ENCODE measurements at places on chromosomes 5 and 9.

DNA sequence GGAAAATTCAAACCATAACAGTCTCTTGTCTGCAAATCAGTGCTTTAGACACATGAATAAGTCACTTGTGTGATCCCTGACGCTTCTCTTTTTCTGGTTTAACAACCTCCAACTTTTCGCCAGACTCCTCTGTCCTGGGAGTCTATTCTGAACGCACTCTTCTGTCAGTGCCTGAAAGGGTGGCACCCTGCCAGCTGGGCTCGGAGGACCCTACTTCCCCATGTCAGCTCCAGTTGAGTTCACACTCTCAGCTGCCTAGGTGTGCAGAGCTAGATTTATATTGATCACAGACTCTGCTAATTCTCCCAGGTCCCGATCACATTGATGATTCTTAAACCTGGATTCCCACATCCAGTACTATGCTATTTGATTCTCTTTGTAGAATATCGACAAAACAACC, 649.1 kb downstream of the BNC2 start:
- DNase-seq = no peak

- DNase-seq = no peak
Measured at GRCh38 chr9:37678789-37679273, 28.1 kb downstream of the FRMPD1 start.

GRCh38 chr5:134245101-134245604, 19.3 kb upstream of the PPP2CA start:
- DNase-seq = no peak

- DNase-seq = no peak
Measured at GRCh38 chr5:119678351-119679028, 49.1 kb downstream of the FAM170A start.

DNA sequence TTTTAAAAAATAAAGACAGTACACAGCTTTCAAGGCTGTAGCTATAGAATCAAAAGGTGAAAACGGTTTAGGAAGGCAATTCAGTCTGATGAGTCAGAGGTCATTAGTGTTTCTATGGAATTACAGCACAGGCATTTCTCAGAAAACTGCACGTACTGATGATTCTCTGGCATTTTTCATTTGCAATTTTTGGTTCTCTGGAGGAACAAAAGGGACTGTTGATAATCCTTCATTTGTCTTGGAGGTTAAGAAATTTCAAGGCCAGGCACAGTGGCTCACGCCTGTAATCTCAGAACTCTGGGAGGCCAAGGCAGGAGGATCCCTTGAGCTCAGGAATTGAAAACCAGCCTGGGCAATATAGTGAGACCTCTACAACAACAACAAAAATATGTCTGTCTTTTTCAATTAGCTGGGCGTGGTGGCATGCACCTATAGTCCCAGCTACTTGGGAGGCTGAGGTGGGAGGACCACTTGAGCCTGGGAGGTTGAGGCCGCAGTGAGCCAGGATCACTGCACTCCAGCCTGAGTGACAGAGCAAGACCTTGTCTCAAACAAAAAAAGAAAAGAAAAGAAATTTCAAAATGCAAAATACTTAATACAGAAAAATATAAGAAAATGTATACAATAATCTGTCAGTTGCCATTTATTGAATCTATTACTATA, 27.3 kb downstream of the NR6A1 start:
- no peak for DNase-seq

DNA sequence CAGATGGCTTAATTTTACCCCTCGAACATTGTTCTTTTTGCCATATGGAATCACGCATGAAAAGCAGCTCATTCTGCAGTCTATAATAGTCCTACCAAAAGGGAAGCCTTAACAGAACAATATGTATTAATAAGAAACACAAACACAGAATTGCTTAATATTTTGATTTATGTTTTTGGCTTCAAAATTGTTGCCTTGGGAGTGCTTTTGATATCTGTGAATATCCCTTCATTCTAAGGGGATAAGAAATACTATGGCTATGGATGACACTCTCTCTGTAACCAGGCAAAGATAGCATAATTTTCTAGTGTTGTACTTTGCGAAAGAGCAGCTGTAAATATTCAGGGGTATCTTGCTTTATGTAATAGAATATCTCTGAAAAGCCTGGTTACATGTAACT, 26.3 kb upstream of the CFAP95 start:
- DNase-seq = no peak

- no peak for DNase-seq
Measured at GRCh38 chr5:43785198-43785597, 182.2 kb downstream of the NNT start.

DNA sequence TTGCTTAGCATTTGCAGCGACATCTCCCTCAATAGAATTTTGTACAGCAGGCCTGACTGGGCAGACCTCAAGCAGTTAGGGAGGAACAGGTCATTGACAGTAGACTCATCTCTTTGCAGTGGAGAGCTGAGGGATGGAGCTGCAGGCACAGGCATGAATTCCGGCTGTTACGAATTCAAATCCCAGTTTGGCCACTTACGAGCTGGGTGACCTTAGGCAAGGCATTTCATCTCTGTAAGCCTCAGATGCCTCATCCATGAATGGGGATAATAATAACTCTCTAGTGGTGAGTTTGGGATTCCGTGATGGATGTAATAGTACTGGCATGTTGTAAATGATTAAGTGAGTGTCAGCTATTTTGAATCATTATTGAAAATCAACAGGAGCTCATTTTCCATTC, 195.3 kb downstream of the SEMA6A start:
- no peak for DNase-seq

- no peak for DNase-seq
Measured at GRCh38 chr9:97293818-97294217, 13.6 kb upstream of the CCDC180 start.

- no peak for DNase-seq
Measured at GRCh38 chr5:32504989-32505596, 60.6 kb upstream of the ZFR start.

GRCh38 chr9:137021979-137022661, 5.9 kb downstream of the ABCA2 start:
- DNase-seq = peak; percentile 51

- DNase-seq = no peak
Measured at GRCh38 chr5:10702040-10702629, 58.9 kb downstream of the DAP start.

DNA sequence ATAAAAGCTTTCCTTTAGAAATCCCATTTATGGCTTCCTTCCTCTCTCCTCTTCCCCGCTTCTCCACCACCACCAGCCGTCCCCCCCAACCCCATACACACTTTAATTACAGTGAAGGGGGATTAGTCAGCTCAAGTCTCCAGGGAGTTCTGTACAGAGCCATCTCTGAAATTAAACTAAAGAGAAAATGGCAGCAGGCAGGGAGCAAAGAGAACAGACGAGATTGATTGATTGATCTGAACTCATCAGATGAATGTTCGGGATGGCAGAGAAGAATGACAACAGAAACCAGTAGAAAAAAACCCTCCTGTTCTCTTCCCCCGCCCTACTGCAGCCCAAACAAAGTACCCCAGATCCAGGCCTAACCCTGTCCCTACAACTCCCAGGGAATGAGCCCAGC, 241.7 kb upstream of the PANK3 start:
- DNase-seq = no peak

DNA sequence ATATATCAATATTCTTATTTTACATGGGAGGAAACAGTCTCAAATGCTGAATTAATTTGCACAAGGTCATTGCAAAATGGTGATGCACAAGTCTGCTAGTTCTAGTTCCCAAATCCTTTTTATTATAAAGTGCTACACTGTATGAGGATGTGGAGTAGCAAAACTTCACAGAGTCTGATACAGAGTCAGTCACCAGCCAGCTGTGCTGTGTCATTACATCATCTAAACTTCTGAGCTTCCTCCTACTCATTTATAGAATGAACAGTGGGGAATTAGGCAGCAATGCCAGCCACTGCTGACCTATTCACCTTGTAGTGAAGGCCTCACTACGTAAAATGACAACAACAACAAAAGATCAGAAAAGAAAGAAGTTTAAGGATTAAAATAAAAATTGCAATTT, 357.8 kb downstream of the TMEM167A start:
- no peak for DNase-seq

DNA sequence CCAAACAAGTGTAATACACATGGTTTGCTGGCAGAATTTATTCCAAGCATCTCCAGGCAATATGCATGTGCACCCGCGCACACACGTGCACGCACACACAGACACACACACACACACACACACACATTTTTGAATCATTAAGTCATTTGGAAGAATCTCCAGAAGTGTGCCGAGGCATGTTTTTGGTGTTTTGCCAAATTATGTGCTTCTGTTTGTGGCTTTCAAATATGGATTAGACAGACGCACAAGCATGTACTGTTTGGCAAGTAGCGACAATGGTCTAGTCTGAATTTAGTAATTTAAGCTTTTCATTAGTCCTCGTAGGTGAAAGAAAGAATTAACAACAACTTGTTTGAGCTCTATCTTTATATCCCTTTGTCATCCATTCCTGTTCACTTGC, 36.7 kb downstream of the NFIB start:
- no peak for DNase-seq

DNA sequence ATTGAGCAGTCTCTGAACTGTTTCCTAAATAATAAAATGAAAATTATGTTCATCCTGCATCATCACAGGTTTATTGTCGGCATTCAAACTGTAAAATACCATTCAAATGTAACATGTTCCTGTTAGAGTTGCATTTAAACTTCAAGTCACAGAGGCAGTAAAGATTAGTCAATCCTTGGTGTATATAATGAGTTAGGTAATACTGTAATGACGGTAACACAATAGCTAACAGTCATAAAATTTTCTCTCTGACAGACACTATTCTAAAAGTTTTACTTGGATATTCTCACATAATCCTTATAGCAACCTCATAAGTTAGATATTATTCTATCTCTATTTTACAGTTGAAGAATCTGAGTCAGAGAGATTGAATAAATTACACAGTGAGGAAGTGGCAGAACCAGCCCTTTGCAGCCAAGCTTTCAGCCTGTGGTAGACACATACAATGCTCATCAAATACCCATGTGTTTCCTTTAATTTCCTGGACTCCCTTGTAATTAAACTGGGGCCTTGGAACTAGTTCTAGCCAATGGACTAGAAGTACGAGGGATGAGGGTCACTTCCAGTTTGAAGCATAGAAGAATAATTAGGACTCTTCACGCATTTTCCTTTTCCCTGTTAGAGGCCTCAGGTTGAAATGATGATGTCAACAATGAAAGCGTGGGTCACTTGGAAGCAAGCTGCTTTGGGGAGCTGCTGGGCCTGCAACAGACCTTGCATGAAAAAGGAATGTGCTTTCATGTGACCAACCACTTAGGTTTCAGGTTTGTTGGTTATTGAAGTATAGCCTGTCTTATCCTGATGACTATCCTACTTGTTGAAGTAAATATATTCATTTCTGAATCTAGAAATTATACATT, 12.3 kb upstream of the CAST start:
- DNase-seq = no peak

DNA sequence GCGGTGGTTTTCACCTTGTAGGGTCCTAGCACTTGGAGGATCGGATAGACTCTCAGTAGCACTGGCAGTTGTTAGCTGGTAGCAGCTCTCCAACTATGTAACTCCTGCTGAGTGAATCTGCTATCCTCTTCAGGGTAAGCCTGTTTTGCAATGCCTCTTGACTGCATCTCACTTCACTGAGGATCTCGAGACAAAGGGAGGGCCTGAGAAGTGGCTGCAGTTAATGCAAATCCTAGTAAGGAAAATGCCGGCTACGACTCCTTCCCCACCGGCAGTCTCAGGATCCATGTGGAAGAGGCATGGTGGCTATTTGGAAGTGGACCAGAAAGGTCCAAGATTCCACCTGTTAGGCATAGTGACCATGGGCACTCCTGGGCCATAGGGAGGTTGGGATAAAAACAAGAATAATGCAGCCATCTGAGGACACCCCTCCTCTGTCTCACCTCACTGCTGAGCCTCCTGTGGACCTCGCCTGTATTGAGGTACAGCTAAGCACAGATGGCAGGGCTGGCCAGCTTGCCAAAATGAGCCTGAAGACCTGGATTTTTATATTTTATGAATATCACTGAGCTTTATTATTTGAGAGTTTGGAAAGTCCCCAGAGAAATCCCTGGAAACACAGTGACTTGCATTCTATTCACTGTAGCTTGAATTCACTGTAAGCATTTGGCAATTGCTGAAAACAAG, 146.0 kb downstream of the LIFR start:
- no peak for DNase-seq

- no peak for DNase-seq
Measured at GRCh38 chr9:27835746-27836145, 262.5 kb upstream of the C9orf72 start.

- peak; percentile 11 for DNase-seq
Measured at GRCh38 chr5:126339215-126339805, 83.9 kb upstream of the GRAMD2B start.

GRCh38 chr5:137604348-137605095, 105.4 kb upstream of the SPOCK1 start:
- DNase-seq = no peak

DNA sequence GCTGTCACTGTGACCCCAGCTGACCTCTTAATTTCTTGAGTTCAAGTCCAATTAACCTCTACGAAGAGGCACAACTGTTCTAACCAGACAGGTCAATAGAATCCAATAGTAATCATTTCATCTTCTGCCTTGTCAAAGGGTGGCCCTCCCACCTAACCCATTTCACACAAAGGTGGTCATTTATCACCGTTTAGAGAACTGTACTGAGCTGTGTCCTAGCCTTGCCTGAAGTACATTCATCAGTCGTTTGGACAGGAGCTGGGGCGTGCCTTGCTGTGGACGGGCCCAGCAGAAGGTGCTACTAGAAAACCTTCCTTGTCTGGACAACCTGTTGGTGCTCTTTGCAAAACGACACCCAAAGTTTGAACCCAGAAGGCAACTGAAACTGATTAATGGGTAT, 605.4 kb downstream of the ISL1 start:
- no peak for DNase-seq

GRCh38 chr5:141832131-141832530, 46.1 kb downstream of the PCDH1 start:
- DNase-seq = no peak

DNA sequence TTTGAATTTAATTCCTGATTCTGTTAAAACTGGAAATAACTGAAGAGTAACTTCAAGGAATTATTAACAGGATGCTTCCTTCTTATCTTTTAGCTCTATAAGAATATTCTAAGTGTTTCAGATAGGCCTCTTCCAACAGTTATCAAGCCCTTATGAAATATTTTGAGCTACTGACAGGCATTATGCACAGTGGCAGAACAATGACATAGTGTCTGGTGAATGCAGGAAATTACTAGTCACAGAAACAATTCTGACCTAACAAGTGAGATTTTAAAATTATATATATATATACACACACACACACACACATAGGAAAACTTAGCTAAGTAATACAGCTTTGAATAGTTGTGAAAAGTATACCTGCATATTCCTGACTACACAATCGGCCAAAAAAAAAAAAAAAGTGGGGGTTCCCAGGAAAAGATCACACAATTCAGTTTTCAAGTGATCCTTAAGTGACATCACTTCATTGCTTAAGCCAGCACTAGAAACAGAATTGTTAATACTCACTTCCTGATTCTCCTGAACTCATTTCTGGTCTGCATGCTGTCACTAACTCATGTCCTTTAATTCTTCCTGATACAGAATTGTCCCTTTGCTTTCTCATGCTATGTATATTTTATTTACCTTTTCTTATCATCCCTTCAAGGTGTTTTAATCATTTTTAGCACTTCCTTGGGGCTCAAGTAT, 77.3 kb downstream of the SLC25A46 start:
- no peak for DNase-seq

GRCh38 chr9:92147030-92147851, 32.0 kb upstream of the SPTLC1 start:
- DNase-seq = no peak

- no peak for DNase-seq
Measured at GRCh38 chr5:112183103-112183711, 235.9 kb downstream of the EPB41L4A start.

GRCh38 chr5:72216756-72217155, 103.3 kb downstream of the MRPS27 start:
- DNase-seq = no peak
